ENCODE measurements at places on chromosomes 5 and 9. TPM values are rescaled to one million over a fixed set of nuclear protein-coding genes. Genes with fewer than 3 reads are reported as not detected.

DNA sequence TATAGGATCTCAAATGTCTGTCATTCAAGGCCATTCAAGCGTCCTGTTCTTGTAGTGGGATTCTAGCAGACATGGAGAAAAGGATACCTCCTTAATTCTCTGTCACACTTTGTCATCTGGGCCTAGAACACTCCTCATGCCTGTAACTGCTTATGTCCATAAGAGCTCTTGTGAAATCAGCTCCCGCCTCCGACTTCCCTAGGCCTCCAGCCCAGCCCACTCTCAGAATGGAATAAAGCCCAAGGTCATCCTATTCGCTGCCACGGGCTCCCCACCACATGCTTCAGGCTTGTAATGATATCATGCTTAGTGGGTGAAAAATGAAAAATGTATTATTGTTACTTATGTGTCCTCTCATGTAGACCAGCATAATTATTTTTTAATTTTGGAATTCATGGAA is 632.5 kb downstream of the ISL1 start:
- DNase-seq, result peak; percentile 6

GRCh38 chr5:176899946-176900779 is 1.0 kb upstream of the HK3 start:
- DNase-seq, result peak; percentile 80

DNA sequence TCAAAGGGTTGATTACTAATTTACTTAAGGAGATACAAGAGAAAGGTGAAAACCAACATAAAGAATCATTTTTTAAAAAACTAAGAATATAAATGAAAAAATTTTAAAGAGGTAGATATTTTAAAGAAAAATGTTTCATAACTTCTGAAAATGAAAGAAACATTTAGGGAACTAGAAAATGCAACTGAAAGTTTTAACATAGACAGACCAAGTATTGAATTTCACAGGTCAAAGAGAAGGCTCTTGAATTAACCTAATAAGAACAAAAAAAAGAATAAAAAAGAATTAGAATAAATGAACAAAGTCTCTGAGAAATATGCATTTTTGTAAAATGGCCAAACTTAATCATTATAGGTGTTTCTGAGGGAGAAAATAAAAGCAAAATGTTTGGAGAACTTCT is 16.1 kb upstream of the FAM174A start:
- DNase-seq, result no peak

DNA sequence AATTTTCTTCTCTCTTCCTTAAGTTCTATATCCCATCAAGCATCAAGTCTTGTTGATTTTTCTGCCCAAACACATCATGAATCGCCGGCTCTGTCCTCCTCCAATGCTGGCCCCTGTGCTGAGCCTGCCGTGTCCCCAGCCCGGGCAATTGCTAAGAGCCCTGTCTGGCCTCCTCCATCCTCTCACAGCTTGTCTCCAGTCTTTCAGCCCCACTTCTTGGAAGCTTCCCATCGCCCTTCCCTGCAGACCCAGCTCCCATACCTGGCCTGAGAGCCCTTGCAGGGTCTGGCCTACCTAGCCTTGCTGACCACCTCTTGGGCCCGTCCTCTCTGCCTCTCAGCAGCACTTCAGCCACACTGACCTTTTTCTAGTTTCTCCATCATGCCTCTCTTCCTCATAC is 61.9 kb downstream of the COL15A1 start:
- no peak for DNase-seq

GRCh38 chr5:15669826-15670225 is 169.8 kb downstream of the FBXL7 start:
- DNase-seq, result no peak

TPPP gene
- total RNA-seq, result 3.9 TPM

GHR gene
- total RNA-seq, result 15.2 TPM

LHX6 gene
- 3.7 TPM for total RNA-seq

TSSK1B gene
- not detected for total RNA-seq

HAVCR1 gene
- 0.04 TPM for total RNA-seq
